ENCODE measurements at places on chromosomes 5 and 9.

DNA sequence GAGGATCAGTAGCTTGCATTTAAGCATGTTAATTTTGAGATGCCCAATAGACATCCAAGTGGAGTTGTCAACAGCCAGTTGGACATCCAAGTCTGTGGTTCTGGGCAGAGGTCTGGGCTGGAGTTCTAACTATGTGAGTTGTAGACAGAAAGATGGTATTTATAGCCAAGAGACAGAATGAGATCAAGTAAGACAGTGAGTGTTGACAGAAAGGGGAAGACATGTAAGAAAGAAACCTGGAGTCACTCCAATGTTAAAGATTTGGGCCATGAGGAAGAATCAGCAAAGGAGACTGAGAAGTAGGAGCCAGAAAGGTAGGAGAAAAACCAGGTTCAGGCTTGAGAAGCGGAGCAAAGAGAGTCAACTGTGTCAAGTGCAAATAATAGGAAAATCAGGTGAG lies 95.5 kb upstream of the PUM3 start:
- no peaks in the 10 kb centered on the region for H3K27me3 ChIP-seq
- no peak overlapping the region for H3K27ac ChIP-seq
- no peak for DNase-seq
- no peaks in the 10 kb centered on the region for H3K4me1 ChIP-seq

GRCh38 chr5:172868924-172869591 lies 35.0 kb downstream of the ERGIC1 start:
- H3K4me3 ChIP-seq = no peak overlapping the region
- H3K36me3 ChIP-seq = no peaks in the 10 kb centered on the region
- no peak overlapping the region for H3K27ac ChIP-seq
- no peak for DNase-seq
- H3K4me1 ChIP-seq = peaks cover 10% of the 10 kb centered on the region

DNA sequence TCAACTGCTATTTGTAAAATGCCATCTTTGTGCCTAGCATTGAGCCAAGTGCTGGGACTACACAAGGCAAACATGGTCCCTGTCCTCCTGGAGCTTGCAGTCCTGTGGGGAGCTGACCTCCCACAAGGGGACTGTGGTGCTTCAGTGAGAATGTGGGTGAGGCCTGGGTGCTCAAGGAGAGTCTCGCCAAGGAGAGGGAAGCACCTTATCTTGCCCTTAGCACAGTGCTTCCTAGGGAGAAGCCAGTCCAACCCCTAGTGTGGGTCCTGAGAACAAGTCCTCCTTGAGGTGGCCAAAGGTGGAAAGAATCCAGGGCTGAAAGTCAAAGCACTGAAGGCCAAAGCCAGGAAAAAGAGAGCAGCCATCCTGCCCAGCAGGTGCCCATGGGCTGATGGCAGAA lies 31.1 kb upstream of the MVB12B start:
- H3K27ac ChIP-seq = no peak overlapping the region
- H3K27me3 ChIP-seq = no peaks in the 10 kb centered on the region
- no peaks in the 10 kb centered on the region for H3K36me3 ChIP-seq
- no peak overlapping the region for H3K4me3 ChIP-seq
- DNase-seq = no peak

DNA sequence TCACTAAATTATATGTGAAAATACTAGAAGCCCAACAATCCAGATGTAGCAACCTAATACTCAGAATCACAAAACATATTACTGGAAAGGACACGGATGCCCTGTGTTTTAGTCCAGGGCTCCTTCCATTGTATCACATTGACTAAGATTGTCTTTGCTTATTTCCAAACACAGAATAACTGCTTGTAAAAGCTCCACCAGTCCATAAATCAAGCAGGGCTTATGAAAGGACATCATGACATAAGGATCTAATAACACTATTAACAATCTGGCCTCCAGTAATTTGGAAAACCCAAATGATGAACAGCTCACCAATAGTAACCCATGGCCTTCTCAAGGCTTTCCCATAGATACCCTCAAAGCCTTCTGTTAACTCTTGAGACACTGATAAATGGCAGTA lies 39.8 kb downstream of the WDR41 start:
- H3K27me3 ChIP-seq = no peaks in the 10 kb centered on the region
- H3K4me1 ChIP-seq = no peaks in the 10 kb centered on the region
- no peak overlapping the region for H3K27ac ChIP-seq
- DNase-seq = no peak

DNA sequence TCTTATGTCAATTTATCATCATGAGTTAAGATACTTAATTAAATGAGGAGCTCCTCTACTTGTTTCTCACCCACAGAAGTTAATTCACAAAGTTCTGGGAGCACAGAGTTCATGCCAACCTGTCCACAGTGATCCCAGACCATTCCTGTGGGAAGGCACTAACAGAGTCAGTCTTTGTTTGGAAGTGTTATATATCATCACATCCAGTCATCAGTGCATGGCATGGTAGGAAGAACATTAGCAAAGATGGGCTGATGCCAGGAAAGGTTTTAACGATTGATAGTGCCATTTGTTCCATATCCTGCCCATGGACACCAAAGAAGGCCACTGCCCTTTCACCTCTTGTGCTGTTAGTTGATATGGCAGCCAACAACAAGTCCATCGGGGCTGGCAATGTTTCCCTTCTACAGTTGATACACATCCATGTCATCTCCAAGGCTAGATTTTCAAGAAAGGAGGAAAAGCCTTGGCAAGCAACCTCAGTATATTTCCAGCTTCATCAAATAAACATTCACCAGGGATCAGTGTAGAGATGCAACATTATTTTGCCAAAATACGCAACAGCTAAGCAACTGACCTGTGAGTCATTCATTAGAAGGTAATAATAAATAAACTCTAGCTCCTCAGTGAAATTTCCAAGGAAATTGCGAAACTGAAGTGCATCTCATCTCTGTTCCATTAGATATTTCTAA lies 169.6 kb downstream of the RORB start:
- no peak for DNase-seq
- no peaks in the 10 kb centered on the region for H3K27me3 ChIP-seq
- H3K4me3 ChIP-seq = no peak overlapping the region
- H3K4me1 ChIP-seq = no peaks in the 10 kb centered on the region

- no peaks in the 10 kb centered on the region for H3K4me1 ChIP-seq
- H3K27ac ChIP-seq = no peak overlapping the region
- no peaks in the 10 kb centered on the region for H3K27me3 ChIP-seq
- H3K36me3 ChIP-seq = no peaks in the 10 kb centered on the region
- no peak for DNase-seq
- no peak overlapping the region for H3K4me3 ChIP-seq
These were observed 178.1 kb downstream of the FGF1 start for GRCh38 chr5:142507531-142508372.

GRCh38 chr5:76477061-76477460 lies 74.0 kb downstream of the IQGAP2 start:
- H3K27ac ChIP-seq = no peak overlapping the region
- no peak for DNase-seq
- H3K4me3 ChIP-seq = no peak overlapping the region
- no peaks in the 10 kb centered on the region for H3K36me3 ChIP-seq
- H3K27me3 ChIP-seq = no peaks in the 10 kb centered on the region
- H3K4me1 ChIP-seq = peaks cover 8% of the 10 kb centered on the region

DNA sequence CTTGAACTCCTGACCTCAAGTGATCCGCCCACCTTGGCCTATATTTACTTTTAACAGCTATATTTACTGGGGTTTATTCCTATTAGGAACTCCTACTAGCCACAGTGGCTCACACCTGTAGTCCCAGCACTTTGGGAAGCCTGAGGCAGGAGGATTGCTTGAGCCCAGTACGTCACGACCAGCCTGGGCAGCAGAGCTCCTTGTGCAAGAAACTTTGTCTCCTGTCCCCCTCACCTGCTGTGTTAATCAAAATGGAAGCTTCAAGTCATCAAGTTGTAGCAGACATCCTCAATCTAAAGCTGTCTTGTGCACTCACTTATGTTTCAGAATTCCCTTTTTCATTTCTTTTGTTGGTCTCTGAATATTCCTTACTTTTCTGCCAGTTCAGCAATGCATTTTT lies 15.0 kb upstream of the SPRY4 start:
- H3K4me3 ChIP-seq = no peak overlapping the region
- no peaks in the 10 kb centered on the region for H3K36me3 ChIP-seq
- no peak overlapping the region for H3K27ac ChIP-seq
- H3K27me3 ChIP-seq = no peaks in the 10 kb centered on the region
- no peaks in the 10 kb centered on the region for H3K4me1 ChIP-seq
- no peak for DNase-seq

DNA sequence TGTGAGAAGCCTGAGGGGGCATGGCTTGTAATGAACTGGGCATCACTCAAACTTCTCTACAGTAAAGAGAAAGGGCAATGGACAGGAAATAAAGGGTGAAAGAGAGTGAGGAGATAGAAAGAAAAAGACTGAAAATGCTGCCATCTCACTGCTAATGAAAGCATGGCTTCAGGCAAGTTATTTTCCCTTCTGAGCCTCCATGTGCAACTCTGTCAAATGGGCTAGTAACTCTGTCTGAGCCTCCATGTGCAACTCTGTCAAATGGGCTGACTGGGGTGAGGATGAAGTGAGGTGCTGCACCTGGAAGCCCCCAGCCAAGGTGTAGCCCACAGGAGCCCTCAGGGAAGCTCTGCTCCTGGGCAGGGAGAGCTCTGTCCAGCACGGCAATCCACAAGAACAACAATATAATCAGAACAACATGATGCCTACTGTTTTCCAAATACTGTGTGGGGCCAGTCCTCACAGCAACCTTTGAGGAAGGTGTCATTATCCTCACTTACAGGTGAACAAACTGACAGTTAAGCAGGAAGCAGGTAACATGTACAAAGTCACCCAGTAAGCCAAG lies 73.8 kb upstream of the XPA start:
- no peak overlapping the region for H3K4me3 ChIP-seq
- H3K4me1 ChIP-seq = peaks cover 4% of the 10 kb centered on the region

DNA sequence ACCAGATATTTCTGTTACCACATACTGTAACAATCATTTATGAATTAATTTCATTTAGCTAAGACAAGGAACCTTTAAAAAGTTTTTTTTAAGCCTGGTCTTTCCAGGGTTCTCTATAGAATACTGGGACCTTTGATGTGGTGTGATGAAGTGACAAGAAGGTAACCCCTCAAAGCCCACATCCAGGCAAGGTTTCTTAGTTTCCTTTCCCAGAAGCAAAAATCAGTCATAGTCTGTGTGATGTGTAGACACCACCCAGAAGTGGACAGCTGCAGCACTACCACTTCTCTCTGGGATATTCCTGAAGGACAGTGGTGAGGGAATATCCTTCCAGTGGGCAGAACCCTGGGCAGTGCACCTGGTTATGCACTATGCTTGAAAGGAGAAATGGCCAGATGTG lies 115.6 kb downstream of the TTC39B start:
- no peaks in the 10 kb centered on the region for H3K36me3 ChIP-seq
- DNase-seq = no peak
- no peak overlapping the region for H3K27ac ChIP-seq
- no peak overlapping the region for H3K4me3 ChIP-seq

- no peaks in the 10 kb centered on the region for H3K36me3 ChIP-seq
- no peaks in the 10 kb centered on the region for H3K4me1 ChIP-seq
- H3K4me3 ChIP-seq = no peak overlapping the region
- no peak for DNase-seq
- H3K27me3 ChIP-seq = peaks cover 1% of the 10 kb centered on the region
These were observed 279.1 kb downstream of the MSX2 start for GRCh38 chr5:175003531-175003930.

- no peak for DNase-seq
- no peak overlapping the region for H3K27ac ChIP-seq
- no peaks in the 10 kb centered on the region for H3K4me1 ChIP-seq
- H3K36me3 ChIP-seq = no peaks in the 10 kb centered on the region
- no peaks in the 10 kb centered on the region for H3K27me3 ChIP-seq
These were observed 129.3 kb downstream of the GRIA1 start for GRCh38 chr5:153619771-153620170.

DNA sequence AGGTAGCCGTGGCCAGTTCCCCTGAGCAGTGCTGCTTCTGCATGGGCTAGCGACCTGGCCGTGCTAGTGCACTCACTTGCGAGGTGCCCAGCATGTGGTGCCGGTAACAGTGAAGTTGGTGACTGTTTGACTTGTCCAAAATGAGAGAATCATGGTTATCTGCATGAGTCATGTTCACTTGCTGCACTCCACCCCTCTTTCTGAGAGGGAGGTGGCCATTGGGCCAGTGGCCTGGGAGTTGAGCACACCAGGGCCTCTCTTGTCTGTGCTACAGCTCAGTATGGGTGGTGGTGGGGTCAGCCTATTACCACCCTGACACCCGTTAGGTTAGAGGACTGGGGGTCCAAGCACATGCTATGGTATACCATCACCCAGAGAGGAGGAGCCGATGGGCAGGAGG lies 55.4 kb upstream of the GARNL3 start:
- H3K27me3 ChIP-seq = no peaks in the 10 kb centered on the region
- H3K36me3 ChIP-seq = no peaks in the 10 kb centered on the region
- H3K4me1 ChIP-seq = peaks cover 5% of the 10 kb centered on the region
- H3K4me3 ChIP-seq = no peak overlapping the region

- no peaks in the 10 kb centered on the region for H3K4me1 ChIP-seq
- no peak overlapping the region for H3K27ac ChIP-seq
- DNase-seq = no peak
- no peak overlapping the region for H3K4me3 ChIP-seq
- no peaks in the 10 kb centered on the region for H3K36me3 ChIP-seq
- H3K27me3 ChIP-seq = no peaks in the 10 kb centered on the region
These were observed 177.0 kb downstream of the FGF18 start for GRCh38 chr5:171596391-171596878.

DNA sequence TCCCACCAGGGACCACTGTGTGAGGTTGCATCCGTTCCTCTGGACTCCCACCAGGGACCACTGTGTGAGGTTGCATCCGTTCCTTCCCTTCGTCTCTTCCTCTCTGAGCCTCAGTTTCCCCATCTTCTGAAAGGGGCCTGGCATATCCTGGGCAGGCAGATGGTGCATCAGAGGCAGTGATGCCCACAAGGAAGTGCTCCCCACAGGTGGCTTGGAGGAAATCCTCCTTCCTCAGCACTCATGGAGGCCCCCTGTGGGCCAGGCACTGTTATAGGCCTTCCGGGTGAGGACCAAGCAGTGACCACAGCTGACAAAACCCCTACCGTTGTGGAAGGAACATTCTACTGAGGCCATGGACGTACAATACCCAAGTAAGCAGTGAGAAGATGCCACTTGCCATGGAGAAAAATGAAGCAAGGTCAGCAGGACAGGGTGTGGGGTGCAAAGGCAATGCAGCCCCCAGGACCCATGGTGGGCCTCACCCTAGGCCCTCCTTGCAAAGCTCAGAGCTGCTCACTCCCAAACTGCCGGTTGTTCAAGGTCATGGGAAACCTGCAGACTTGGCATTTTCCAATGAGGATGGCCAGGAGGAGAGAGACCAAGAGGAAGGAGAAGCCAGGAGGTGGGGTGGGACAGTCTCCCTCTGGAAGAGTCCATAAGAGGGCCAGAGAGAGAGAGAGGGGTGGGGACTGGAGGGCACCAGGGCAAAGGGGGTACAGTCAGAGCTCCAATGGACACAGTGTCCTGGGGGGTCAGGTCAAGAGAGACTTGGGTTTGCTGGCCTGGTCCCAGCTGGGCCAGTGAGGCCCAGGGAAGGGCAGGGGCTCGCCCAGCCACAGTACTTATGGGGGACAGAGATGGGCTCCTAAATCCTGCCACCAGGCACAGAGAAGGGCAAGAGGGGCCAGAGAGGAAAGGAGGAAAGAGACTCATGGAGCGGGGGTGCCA lies 51.1 kb downstream of the C9orf50 start:
- H3K4me3 ChIP-seq = no peak overlapping the region
- H3K36me3 ChIP-seq = no peaks in the 10 kb centered on the region
- peaks cover 7% of the 10 kb centered on the region for H3K4me1 ChIP-seq
- no peaks in the 10 kb centered on the region for H3K27me3 ChIP-seq
- DNase-seq = no peak

- H3K27ac ChIP-seq = no peak overlapping the region
- H3K36me3 ChIP-seq = no peaks in the 10 kb centered on the region
- DNase-seq = no peak
- no peaks in the 10 kb centered on the region for H3K27me3 ChIP-seq
- H3K4me3 ChIP-seq = no peak overlapping the region
- H3K4me1 ChIP-seq = no peaks in the 10 kb centered on the region
These were observed 331.9 kb upstream of the KLF9 start for GRCh38 chr9:70746316-70746715.
